ENCODE measurements at places on chromosomes 6 and 20.
A peak's percentile ranks its signal among the peaks of the same experiment; 100 is the strongest.

GRCh38 chr6:27176523-27177484 is 70.7 kb upstream of the PRSS16 start:
- DNase-seq, result no peak

DNA sequence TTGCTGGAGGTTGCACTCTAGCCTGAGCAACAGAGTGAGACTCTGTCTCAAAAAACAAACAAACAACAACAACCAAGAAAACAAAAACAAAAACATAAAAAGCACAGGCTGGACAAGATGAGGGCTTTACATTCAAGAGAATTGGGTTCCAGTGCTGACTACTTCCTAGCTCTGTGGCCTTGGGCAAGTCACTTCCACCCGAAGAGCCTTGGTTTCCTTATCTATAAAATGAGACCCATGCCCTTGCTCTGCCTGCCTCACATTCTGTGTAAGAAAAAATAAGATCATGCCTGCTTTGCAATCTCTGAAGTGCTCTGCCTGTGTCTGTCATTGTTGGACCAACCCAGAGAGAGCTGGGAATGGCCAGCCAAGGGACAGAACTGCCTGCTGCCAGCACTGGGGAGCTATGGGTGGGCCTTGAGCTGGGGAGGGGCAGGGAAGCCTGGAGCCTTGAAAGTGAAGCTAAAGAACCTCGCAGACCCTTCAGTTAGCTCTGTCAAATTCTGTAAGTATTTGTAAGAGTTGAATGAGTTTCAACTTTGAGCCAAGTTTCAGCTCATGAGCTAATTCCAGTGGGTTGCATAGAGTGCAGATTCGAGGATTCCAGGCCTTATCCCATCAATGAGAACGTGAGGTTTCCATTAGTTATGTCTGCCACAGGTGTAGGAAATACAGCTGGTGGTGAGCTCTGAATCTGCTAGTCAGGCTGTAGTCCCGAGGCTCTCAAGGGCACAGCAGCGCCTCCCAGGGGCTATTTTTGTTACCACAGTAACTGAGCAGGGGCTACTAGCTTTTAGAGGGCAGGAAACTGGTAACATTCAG is 93.2 kb downstream of the DLGAP4 start:
- peak; percentile 45 for DNase-seq

- DNase-seq, result no peak
Observed at GRCh38 chr6:105459864-105460263, 57.0 kb upstream of the PREP start.

DNA sequence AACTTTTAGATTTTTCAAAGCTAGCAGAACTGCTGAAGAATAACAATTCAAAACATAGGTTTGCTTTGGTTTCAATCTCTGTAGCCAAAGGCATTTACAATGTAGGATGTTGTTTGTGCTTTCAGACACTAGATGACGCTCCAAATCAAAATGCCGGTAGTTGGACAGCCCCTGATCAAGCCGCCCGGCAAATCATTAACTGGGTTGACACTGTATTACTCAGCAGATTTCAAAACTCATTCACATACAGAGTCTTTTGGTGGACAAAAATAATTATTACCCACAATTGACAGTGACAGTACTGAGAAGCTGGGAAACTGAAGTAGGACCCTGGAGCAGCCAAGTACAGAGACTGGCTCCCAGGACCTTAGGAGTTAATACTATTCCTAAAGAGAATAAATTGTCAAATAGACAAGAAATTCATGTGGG is 21.3 kb upstream of the HFE start:
- DNase-seq, result no peak

- DNase-seq, result no peak
Observed at GRCh38 chr20:34871966-34872621, 562 bp downstream of the GGT7 start.

- DNase-seq, result no peak
Observed at GRCh38 chr6:50992232-50992631, 173.6 kb downstream of the TFAP2B start.

GRCh38 chr20:23146857-23147637 is 60.9 kb upstream of the CD93 start:
- DNase-seq, result no peak

- DNase-seq, result no peak
Observed at GRCh38 chr6:114906096-114906495, 563.3 kb upstream of the HS3ST5 start.

- DNase-seq, result no peak
Observed at GRCh38 chr6:11426571-11426970, 111.0 kb upstream of the TMEM170B start.

GRCh38 chr20:51960047-51960675 is 157.8 kb upstream of the SALL4 start:
- DNase-seq, result no peak

DNA sequence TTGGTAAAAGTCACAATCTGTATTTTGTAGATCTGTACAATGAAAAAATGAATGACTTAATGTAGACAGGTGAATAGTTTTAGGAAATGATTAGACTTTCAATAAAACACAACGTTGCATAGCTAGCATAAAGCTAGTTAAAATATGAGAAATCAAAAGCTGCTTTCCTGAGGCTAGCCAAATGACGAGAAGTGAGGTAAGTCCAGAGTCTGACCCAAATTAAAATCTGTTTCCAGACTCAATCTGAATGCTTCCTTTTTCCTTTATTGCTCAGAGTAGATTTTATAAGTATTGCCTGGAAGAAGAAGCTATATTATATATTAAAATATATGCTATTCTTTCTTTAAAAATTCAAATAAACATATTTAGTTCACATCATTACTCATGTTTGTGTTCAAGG is 615.4 kb downstream of the CD109 start:
- no peak for DNase-seq

- DNase-seq, result no peak
Observed at GRCh38 chr6:12235341-12235740, 54.8 kb upstream of the EDN1 start.

GRCh38 chr6:127914240-127914639 is 13.4 kb upstream of the THEMIS start:
- no peak for DNase-seq

DNA sequence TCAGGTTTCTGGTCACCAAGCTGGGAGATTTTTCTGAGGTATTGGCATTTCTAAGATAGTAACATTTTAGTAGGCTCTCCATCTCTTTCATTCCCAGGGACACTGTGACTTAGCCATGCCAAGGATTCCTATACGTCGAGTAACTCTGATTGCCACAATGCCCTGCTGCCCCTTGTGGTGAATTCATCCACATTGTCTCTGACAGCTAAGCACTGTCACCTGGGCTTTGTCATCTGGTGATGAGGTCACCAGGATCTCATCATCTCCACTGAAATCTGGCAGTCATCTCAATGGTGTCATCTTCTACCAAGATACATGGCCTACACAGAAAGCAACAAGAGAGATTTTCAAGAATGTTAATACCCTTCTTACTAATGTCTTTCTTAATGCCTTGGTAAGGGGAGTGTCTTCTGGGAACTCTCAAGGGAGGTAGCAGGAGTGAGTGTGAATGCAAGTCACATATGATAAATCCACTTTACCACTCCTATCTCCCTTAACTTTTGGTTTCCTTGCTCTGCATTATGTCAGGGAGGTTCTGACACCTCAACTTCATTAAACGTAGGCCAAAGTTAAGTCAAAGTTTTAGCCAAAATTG is 246.7 kb downstream of the CD109 start:
- DNase-seq, result no peak

GRCh38 chr20:40491009-40491590 is 197.9 kb downstream of the MAFB start:
- no peak for DNase-seq

DNA sequence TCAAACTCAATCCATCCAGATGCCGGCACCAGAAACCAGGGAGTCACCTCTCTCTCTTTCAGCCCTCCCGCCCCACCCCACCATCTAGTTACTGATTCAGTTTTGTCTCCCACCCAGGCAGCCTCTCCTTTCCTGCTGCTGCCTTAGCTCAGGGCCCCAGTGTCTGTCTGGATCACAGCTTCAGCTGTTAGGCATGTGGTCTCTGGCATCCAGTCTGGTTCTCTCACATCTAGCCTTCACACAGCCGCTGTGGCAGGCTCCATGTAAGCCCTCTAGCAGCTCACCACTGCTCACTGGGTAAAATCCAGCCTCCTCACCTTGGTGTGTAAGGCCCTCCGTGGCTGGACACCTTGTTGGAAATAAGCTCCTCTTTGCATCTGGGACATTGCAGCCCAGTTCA is 21.3 kb downstream of the AARS2 start:
- DNase-seq, result no peak

GRCh38 chr6:132483779-132484679 is 28.9 kb downstream of the STX7 start:
- no peak for DNase-seq

- no peak for DNase-seq
Observed at GRCh38 chr6:143598466-143599080, 79.2 kb upstream of the PHACTR2 start.

GRCh38 chr6:156279261-156279969 is 497.8 kb upstream of the ARID1B start:
- DNase-seq, result no peak

DNA sequence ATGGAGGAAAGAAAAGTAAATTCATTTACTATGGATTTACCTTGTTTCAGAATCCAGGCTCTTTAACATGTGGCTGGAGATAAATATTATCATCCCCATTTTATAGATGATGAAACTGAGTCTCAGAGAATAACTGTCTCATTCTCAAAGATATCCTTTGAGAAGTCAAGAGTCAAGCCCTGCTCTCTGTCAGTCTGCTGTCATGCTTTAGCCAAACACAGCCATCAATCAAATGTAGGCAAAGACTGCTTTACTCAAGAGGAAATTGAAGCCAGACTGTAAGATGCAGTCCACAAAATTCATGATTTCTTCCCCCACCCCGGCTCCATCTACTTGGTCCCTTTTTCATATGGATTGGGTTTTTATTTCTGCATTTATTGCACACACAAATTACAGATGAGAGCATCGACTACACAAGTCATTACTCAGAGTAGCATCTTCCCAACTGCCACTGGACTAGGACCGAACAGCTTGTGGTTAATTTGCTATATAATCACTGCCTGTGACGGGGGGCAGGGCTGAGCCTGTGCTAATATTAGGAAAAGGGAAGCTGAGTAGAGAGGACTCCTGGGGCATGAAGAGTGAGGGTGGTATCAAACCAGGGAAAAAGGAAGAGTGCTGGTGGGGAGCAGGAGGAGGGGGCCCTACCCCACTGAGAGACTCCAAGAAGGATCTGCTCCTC is 102.7 kb upstream of the TOP1 start:
- no peak for DNase-seq

DNA sequence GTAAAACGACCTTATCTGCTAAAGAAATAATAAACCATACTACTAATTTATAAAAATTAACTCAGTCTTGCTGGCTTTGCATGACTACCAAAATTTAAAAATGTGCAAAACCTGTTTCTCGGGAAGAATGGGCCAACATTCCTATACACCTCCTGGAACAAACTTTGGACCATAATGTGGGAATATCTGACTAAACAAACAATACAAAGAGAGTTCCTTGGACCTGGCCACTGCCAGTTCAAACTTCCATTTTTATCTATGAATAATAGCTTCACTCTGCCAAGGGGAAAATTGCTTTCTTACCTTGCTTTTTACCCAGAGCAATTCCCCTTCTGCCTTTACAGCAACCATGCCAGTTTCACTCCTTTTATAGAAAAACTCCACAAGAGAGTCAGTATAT is 38.7 kb upstream of the POU5F1 start:
- DNase-seq, result no peak

DNA sequence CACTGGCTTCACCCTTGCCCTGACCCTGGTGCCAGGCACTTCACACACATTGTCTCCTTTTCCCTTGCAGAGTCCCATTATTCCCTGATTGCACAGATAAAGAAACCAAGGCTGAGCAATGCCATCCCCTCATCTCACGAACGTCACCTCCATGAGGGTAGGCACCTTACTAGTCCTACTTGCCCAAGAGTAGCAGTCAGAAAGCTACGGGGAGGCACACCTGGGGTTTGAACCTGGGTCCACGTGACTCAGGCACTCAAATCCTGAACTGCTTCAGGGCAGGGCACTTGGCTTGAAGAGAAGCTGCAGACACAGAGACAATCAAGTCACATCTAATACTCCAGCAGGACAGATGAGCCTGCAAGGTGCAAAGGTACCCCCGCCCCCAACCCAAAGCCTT is 1.9 kb downstream of the BCAS1 start:
- no peak for DNase-seq

- DNase-seq, result no peak
Observed at GRCh38 chr6:20644667-20645370, 110.6 kb downstream of the CDKAL1 start.

GRCh38 chr6:167801263-167801662 is 25.4 kb upstream of the AFDN start:
- no peak for DNase-seq

- DNase-seq, result no peak
Observed at GRCh38 chr6:14231071-14231483, 113.5 kb downstream of the CD83 start.

DNA sequence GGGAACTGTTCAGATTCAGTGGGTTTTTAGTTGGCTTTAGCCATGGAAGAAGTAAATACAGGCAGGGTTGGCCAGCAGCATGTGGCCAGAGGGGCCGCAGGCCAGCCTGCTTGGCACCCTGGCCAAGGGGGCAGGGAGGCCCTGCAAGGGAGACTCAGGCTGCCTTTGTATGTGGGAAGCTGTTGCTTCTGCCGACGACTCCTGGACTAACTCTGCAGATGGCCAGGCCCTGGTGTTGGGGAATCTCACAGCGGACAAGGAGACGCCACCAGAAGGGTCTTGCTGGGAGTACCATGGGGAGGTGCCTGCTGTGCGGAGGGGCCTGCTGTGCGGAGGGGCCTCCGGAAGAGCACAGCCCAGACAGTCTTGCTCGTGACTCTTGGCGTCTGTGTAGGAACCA is 25.2 kb downstream of the PYGB start:
- no peak for DNase-seq

DNA sequence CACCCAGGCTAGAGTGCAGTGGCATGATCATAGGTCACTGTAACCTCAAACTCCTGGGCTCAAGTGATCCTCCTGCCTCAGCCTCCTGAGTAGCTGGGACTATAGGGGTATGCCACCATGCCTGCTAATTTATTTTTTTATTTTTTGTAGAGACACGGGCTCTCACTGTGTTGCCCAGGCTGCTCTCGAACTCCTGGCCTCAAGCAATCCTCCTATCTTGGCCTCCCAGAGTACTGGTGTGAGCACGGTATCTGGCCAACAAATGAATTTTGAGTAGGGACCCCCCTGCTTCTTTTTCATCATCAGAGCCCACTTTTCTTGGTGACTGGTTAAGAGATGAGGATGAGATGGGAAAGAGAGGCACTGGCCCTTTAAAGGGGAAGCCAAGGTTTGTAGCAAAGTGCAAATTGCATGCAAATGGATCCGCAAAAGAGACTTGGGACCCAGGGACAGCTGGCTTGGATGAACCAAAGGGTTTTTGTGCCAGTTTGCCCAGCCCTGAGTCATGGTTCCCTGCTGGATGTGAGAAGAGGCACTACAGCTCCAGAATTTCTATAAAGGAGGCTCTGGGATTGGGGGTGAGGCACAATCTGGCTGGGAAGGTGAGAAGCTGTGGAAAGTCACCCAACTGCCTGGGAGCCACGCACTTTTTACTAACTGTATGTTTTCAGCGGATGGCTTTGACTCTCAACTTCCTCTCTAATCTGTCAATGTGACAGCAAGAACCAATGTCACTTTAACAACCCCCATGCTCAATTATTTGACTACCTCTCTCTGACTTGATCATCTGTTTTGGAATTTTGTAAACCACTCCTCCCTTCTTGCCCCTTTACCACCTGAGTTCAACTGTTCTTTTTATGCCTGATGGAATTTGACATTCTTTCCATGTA is 58.7 kb upstream of the RNF24 start:
- DNase-seq, result no peak

- DNase-seq, result peak; percentile 50
Observed at GRCh38 chr6:44000164-44000842, 126.9 kb downstream of the MRPL14 start.

GRCh38 chr6:8108759-8109539 is 6.6 kb upstream of the EEF1E1 start:
- DNase-seq, result no peak

Measured in GM12892 (cell line).